ENCODE measurements at places on chromosomes 3 and 15.

- no peak for DNase-seq
Measured at GRCh38 chr3:147424581-147425387, 15.6 kb downstream of the ZIC1 start.

GRCh38 chr3:161020256-161020655, 84.9 kb downstream of the B3GALNT1 start:
- DNase-seq = no peak

DNA sequence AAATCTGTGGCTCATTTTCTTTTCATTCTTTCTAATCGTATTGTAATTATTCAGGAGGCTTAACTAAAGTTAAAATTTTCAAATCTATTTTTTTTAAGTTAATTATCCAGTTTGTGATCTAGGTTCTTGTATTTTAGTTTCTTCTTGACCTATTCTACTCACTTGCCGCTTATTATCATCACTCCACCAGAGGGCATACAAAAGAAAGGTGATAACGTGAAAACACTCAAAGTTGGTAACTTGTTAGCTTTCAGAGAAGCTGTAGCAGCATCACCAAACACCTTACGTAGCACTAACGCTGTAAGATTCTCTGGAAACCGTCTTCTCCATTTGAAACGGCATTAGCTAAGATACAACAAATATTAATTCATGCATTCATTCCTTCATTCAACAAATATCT, 4.8 kb downstream of the GNB4 start:
- DNase-seq = no peak

GRCh38 chr3:1774597-1774996, 324.1 kb upstream of the CNTN4 start:
- no peak for DNase-seq

DNA sequence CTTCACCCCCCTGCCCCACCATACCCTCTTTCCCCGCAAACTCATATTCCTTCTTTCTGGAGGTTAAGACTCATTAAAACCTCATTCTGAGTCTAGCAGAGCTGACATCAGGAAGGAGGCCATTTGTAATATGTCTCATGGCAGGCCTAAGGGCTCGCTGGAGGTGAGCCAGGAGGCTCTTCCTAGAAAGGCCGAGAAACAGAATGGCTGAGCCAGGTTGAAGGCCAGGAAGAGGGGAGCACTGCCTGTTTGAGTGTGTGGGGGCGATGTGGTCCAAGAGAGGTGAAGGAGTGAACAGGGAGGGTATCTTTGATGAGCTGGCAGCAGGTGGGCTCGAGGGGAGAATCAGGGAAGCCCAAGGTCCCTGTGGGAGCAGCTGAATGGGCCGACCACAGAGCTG, 317.3 kb downstream of the TLE3 start:
- DNase-seq = no peak

DNA sequence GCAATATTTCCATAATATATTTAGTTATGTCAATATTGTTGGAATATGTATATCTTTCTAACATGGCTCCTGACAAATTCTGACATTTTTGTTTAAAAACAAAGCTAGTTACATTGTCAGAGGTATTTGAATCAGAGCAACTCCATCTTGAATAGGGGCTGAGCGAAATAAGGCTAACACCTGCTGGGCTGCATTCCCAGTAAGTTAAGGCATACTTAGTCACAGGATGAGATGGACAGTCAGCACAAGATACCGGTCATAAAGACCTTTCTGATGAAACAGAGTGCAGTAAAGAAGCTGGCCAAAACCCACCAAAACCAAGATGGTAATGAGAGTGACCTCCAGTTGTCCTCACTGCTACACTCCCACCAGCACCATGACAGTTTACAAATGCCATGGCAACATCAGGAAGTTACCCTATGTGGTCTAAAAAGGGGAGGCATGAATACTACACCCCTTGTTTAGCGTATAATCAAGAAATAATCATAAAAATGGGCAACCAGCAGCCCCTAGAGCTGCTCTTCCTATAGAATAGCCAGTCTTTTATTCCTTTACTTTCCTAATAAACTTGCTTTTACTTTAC, 30.4 kb downstream of the RPL22L1 start:
- no peak for DNase-seq

GRCh38 chr15:89446255-89446891, 50.0 kb downstream of the RHCG start:
- no peak for DNase-seq

- DNase-seq = no peak
Measured at GRCh38 chr15:59443341-59444072, 5.5 kb downstream of the FAM81A start.

DNA sequence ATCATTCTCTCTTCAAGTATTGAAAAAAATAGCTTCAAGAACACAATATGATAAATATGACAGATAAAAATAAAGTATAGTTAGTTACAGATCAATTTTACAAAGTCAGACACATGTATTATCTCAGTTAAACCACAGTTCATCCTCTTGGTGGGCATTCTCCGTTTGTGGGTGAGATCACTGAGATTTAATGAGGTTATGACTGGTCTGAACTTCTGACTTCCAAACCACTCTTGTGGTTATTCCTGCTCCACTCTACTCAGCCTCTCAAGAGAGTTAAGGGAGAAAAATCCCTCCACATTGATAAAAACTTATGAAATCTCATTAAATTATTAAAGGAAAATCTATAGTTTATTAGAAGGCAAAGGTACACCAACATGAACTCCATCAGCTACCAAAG, 229.9 kb upstream of the LRTM1 start:
- no peak for DNase-seq

DNA sequence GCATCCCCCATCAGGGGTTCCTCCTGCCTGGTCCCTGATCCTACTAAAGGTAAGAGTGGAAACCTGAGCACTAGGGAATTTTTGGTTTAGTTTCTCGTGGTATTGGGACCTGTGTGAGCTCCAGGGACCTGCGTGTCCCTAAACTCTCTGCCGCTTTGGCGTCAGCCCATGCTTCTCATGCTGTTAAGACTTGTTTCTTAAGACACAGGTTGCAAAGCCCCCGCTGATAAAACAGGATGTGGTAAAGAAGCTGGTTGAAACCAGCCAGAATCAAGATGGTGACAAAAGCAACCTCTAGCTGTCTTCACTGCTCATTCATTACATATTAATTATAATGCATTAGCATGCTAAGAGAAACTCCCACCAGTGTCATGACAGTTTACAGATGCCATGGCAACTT, 64.6 kb downstream of the LYZL4 start:
- DNase-seq = no peak

DNA sequence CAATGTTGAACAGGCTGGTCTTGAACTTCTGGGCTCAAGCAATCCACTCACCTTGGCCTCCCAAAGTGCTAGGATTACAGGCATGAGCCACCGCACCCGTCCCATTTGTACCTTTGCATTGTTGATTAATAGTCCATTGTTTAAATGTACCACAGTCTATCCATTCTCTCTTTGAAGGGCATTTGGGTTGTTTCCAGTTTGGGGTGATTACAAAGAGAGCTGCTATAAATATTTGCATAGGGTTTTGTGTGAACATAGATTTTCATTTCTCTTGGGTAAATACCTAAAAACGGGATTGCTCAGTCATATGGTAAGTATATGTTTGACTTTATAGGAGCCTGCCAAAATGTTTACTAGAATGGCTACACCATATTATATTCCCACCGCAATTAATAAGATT, 13.7 kb upstream of the PTPRG start:
- no peak for DNase-seq

GRCh38 chr3:159448902-159449301, 539.7 kb upstream of the IL12A start:
- DNase-seq = no peak

DNA sequence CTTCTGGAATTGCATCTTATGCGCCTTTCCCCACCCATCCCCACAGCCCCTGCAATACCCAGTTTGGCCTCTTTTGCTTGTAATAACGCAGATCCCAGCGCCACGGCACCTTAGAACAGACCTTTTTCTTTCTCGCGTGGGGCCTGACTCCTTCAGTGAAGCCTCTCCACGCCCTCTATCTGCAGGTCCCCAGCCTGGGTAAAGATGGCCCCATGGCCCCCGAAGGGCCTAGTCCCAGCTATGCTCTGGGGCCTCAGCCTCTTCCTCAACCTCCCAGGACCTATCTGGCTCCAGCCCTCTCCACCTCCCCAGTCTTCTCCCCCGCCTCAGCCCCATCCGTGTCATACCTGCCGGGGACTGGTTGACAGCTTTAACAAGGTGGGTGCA, 594 bp downstream of the CRELD1 start:
- no peak for DNase-seq

GRCh38 chr15:49864251-49864650, 243.4 kb downstream of the DTWD1 start:
- DNase-seq = no peak

DNA sequence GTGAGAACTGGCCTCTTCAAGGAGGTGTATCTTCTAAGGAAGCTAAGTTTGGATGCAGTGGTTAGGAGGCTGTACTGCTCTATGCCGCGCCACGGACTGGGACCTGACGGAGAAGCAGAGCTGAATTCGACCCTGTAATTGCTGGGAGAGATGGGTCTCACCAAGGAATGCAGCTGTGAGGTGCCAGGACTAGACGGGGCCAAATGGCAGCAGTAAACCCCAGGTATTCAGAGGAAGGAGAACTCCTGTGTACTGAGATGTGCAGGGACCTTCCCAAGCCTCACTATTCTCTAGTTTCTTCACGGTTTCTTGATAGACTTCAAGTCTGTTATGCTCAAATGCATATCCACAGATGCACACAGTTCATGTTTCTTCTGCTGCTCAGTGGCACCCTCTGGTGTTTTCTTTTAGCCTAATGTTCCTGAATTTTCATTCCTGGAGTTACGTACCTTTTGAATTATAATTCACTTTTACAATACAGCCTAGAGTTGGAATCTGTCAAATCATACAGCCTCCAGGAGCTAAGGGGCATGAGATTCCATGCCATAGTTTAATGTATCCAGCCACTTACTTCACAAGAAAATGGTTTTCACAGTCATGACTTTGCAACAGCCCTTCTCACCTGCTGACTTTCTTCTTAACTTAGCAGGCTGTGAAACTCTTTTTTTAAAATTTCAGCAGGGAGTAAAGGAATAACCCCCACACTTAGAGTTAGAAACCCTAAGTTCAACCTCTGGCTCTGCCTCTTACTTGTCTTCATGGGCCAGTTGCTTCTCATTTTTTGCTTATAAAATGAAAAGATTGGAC, 61.8 kb downstream of the GLDN start:
- no peak for DNase-seq

DNA sequence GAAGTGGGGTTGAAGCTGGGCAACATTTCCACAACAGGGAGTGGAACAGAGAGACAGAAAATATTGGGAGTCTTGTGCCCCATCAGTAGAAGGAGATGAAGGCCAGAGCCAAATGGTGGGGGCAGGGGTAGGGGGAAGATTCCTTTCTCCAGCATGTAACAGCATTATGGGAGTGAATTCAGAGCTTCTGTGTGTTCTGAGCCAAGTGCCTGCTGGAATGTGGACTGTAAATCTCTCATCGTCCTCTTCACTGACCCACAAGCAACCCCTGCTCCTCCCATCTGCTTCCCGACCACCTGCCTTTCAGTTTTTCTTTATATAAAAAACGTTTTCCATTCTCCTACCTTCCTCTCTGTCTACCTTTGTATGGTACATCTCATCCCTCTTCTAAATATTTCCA, 344.2 kb upstream of the TPRG1 start:
- no peak for DNase-seq

GRCh38 chr3:46946856-46947545, 29.5 kb downstream of the CCDC12 start:
- DNase-seq = no peak

DNA sequence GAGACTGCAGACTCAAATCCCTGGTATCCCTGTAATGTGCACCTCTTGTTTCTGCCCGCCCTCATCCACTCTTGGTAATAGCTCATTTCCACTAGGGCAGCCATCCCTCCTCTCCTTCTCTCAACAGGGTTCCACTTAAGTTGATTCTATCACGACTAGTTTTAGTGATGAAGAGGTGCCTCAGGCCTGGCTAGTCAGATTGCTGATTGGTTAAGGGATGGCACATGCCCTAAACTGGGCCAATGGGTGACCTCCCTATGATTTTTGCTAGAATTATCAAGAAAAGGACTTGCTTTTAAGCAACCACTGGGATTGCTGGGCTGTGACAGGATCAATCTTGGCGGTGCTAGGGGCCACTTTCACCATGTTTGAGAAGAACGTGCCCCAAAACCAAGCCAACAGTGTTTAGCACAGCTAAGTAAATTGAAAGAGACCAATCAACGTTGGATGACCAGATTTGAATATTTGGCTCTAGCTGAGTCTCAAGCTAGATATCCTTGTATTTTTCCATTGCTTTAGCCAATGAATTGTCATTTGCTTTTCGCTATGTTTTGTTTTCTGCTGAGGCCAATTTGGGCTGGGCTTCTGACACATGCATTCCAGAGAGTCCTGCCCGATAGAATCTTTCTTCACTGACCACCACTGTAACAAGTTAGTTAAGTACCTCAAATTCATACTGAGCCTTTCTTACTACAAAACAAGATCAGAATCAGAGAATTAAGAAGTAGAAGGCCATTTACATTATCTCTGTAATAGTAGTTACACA, 131.0 kb downstream of the PDZRN3 start:
- DNase-seq = no peak

GRCh38 chr3:73621388-73621787, 3.4 kb downstream of the PDZRN3 start:
- DNase-seq = no peak

- no peak for DNase-seq
Measured at GRCh38 chr15:91151781-91152563, 51.9 kb downstream of the SV2B start.

- peak; percentile 75 for DNase-seq
Measured at GRCh38 chr15:26967719-26968269, 3.2 kb upstream of the GABRG3 start.

- DNase-seq = no peak
Measured at GRCh38 chr3:162022911-162023310, 526.3 kb downstream of the OTOL1 start.

Measured in WTC11 (cell line).